ENCODE measurements at places on chromosomes 4 and X.

DNA sequence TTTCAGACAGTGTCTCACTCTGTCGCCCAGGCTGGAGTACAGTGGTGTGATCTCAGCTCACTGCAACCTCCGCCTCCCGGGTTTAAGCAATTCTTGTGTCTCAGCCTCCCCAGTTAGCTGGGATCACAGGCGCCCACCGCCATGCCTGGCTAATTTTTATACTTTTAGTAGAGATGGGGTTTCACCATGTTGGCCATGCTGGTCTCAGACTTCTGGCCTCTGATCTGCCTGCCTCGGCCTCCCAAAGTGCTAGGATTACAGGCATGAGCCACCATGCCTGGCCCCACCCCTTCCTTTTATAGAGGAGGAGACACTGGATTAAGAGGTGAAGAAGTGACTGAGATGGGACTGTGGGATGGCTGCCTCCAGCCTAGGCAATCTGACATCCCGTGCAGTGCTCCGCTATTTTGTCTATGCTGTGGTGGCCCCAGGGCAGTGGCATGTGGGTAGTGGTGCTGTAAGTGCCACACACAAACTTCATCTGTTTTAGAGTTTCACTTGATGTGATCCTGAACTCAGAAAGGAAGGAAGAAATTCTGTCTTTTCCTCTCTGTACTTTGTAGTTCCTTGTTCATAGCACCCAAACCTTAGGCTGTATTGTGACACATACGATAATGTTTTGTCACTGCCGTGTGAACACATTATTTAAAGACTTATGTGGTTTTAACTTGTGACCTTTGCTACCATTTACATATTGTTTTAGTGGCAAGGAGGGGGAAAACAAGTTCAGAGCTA, 48.9 kb downstream of the FNIP2 start:
- DNase-seq: no peak

- peak; percentile 56 for DNase-seq
These were observed 116.3 kb upstream of the NALF2 start for GRCh38 chrX:69387567-69388487.

GRCh38 chr4:88040707-88041106, 33.3 kb downstream of the PKD2 start:
- DNase-seq: no peak

DNA sequence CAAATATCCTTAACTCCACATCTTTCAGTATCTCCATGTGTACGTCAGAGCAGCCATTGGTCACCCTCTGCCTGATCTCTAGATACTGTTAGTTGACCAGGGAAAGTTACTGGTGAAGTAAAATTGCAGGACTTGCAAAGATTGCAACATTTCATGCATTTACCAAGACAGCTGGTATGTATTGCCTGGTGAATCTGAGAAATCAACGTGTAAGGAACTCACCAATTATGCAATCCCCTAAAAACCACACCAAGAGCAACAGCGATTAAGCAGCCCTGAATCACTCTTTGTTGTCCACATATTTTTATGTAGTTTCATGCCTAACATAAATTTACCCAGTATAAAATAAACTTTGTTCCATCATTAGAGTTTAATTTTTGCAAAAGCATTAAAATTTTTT, 271.2 kb downstream of the NLGN4X start:
- no peak for DNase-seq

DNA sequence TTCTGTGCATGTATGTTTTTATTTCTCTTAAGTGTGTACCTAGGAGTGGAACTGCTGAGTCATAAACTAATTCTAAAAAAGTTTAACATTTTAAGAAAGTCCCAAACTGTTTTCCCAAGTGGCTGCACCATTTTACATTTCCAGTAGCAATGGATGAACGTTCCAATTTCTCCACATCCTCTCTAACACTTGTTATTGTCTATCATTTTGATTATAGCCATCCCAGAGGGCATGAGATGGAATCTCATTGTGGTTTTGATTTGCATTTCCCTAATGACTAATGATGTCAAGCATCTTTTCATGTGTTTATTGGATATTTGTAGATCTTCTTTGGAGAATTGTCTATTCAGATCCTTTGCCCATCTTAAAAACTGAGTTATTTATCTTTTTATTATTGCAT, 82.5 kb downstream of the PPEF1 start:
- no peak for DNase-seq

DNA sequence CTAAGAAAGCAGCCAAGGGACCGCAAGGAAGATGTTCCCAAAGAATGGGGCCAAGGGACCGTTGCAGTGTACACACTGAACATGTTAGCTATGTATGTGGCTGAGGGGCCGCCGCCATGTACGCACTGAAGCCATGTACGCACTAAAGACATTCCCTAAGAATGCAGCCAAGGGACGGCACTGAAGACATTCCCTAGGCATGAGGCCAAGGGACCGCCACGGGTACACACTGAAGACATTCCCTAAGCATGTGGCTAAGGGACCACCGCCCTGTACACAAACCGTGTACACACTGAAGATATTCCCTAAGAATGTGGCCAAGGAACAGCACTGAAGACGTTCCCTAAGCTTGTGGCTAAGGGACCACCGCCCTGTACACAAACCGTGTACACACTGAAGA, 54.0 kb downstream of the DHRSX start:
- no peak for DNase-seq

GRCh38 chr4:149264093-149264733, 551.4 kb downstream of the IQCM start:
- peak; percentile 78 for DNase-seq

- DNase-seq: no peak
These were observed 632.8 kb upstream of the AMOT start for GRCh38 chrX:113473418-113473817.

- peak; percentile 69 for DNase-seq
These were observed 90.2 kb downstream of the ARHGAP10 start for GRCh38 chr4:147822128-147822527.

DNA sequence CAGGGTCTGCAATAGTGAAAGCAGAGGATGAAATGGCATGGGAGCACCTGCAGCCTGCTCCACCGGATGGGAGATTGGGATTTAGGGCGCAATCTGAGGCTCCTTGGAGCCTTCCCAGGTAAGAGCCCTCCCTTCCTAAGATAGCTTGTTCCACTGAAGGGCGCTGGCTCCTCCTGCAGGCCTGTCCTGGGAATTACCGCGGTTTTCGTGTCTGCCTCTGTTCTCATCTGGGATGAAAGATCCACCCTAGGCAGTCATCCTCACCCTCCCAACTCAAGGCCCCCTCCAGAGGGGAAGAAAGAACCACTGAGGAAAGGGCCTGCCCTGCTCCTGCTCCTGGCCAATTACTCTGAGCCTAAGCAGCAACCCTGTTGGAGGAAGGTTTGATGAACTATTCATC, 547.5 kb downstream of the SMARCA1 start:
- peak; percentile 7 for DNase-seq

GRCh38 chr4:176217510-176217909, 22.1 kb upstream of the SPATA4 start:
- no peak for DNase-seq

- DNase-seq: peak; percentile 33
These were observed 1.1 kb downstream of the CFAP299 start for GRCh38 chr4:80336582-80336981.

DNA sequence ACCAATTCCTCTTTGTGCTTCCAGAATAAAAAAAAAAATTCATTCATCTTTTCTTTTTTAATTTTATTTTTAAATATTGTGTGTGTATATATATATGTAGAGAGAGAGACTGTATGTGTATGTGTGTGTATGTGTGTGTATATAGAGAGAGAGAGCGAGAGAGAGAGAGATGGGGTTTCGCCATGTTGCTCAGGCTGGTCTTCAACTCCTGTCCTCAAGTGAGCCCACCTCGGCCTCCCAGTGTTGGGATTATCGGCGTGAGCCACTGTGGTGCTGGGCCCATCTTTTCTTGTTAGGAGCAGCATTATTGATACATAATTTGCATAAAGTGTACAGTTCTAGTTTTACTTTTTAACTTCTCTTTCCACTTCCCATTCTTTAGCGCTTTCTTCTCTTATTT, 33.6 kb downstream of the KDM6A start:
- no peak for DNase-seq

DNA sequence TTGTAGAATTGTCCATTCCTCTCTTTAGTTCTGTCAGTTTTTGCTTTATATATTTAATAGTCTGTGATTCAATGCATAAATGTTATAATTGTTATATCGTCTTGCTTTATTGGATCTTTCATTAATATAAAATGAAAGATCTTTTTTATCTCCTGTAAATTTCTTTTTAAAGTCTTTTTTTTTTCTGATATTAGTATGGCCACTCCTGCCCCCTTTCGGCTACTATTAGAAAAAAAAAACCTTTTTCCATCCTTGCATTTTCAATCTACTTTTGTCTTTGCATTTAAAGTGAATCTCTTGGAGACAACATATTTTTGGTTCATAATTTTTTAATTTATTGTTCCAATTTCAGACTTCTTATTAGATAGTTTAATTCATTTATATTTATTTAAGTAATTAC, 677.4 kb upstream of the NDST4 start:
- no peak for DNase-seq

DNA sequence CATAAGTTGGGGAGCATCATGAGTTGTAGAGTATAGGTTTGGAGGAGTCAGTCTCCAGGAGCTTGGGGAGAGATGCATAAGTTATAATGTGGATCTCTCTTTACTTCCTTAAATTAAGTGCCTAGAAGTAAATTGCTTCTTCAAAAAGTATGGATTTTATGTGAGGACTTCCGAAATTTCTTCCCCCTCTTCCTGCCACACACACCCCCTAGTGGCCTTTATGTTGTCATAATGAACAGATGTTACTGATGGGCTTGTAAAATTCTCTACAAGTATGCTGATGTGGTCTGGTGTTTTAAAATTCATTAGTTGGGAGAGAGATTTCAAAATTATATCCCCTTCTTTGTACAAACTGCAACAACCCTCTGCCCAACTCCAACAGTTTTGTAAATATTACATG, 2.3 kb upstream of the METTL14 start:
- peak; percentile 36 for DNase-seq

DNA sequence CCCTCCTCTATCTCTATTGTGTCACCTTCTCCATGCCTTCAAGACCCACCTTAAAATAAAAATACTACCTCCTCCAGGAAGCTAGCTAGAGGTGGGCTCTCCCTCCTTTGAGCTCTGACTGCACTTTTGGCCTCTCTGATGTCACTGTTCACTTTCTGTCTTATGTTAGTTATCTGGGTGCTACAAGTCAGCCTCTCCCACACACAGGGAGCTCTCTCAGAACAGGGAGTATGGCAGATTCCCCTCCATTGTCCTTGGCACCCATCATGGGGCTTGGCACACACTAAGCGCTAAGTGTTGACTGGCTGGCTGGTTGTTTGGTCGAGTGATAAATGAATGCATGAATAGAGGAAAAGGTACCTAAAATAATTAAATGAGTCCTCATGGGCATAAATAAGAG, 21.2 kb upstream of the KDM5C start:
- no peak for DNase-seq

DNA sequence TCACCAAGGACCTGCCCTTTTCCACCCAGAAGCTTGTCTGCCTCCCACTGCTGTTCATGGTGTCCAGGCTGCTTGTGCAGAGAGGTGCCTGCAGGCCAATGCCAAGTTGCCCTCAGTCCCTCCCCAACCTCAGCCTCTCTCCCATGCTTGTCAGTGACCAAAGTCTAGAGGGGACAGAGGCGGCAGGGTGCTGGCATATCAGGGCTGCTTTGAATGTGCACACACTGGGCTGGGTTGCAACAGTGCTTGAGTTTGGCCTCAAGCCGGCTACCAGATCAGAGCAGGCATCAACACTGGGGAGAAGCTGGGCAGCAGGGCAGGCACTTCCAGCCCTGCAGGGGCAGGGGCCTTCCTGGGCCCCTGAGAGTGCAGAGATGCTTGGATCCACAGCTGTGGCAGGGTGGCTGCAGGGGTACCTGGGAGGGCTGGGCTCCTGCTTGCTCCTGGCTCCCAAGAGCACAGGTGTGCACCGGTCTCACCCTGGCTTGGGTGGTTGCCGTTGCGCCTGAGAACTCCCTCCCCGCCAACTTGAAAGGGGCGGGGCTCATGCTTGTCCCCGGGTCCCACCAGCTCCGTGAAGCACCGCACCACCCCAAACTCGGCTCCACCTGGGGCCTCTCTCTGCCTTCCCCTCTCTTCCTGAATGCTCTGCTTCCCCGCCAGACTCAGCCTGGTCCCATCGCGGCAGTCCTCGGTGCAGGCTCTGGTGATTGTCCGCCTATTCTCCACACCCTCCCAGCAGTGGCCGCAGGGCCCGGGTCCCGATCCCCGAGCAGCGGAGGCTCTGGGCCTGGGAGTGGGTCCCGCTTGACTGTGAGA, 1681.9 kb upstream of the ADGRL3 start:
- no peak for DNase-seq

- DNase-seq: no peak
These were observed 98.7 kb upstream of the SLC4A4 start for GRCh38 chr4:71240094-71240493.

DNA sequence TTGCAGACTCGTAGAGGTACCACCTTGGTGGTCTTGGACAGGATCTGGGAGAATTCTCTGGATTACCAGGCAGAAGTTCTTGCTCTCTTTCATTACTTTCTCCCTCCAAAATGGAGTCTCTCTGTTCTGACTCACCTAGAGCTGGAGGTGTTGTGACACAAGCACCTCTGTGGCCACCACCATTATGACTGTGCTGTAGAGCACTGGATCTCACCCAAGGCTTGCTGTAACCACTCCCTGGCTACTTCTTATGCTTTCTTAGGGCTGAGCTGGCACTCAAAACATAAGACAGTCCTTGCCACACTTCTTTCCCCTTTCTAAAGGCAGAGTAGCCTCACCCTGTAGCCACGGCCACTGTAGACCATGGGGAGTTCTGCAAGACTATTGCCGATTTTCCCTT, 296.6 kb upstream of the DIPK2B start:
- DNase-seq: no peak

- no peak for DNase-seq
These were observed 946.4 kb downstream of the PDHA2 start for GRCh38 chr4:96786306-96786705.

- no peak for DNase-seq
These were observed 97.1 kb upstream of the ANK2 start for GRCh38 chr4:112952313-112952700.

- DNase-seq: peak; percentile 1
These were observed 444.2 kb upstream of the SLIT2 start for GRCh38 chr4:19807505-19807904.

DNA sequence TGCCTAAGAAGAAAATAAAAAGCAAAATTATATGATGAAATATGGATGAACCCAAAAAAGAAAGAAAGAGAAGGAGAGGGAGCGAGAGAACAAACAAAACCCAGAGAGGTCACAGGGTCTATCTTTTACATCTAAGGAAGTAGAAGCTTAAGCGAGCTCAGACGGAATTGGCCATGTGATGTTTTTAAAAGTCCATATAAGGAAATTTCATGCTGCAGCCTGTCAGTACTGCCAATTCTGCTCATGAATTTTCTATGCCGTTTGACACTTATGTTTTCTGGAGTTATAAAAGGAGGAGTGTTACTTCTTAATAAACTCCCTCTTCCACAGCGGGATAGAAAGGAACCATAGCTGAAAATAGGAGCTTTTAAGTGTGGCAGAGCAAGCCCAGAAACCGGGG, 32.9 kb upstream of the DCX start:
- no peak for DNase-seq

- DNase-seq: no peak
These were observed 26.8 kb downstream of the SLC39A8 start for GRCh38 chr4:102318526-102318925.

DNA sequence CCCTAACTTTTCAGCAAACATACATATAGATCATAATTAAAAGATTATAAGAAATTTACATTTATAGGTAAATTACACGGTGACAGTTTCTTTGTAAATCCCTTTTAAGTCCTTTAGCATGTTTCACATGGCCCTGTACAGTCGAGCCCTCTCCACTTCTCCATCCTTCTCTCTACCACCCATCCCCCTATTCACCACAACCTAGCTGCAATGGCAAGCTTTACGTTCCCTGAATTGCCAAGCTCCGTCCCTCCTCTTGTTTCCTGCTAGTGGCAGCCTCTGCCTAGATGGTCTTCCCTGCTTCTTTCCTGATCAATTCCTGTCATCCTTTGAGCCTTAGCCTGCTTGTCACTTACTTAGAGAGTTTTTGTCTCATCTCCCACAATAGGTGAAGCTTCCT, 116.2 kb downstream of the TMA16 start:
- no peak for DNase-seq
